NCI-H2171 treated with DMSO at 0.1 percent for 48 hours (cell line): ENCODE measurements at places on chromosomes 5 and 9.

DNA sequence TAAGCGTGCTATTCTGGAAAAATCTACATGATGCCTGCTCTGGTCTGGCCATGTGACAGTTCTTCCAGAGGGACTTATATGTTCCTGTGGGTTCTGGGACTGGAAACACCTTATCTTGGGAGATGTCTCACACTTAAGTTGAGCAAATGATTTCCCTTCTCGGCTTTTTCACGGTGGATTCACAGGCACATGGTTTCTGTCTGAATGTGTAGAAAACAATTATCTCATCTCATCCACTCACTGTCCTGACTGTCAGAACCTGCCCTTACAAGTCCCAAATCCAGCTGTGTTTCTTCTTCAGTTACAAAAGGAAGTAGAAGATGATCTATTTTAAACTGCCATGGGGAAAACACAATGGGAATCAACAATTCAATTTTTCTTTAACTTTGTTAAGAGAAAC lies 184.0 kb downstream of the SYK start:
- DNase-seq: peak; percentile 17

GRCh38 chr9:93318480-93318879 lies 133.0 kb upstream of the FAM120A start:
- DNase-seq: no peak

- no peak for DNase-seq
These were observed 493.2 kb upstream of the KLF4 start for GRCh38 chr9:107982745-107983144.

- no peak for DNase-seq
These were observed 50.2 kb upstream of the VDAC1 start for GRCh38 chr5:134055015-134055414.

GRCh38 chr5:134813827-134814226 lies 31.9 kb upstream of the C5orf24 start:
- DNase-seq: no peak

DNA sequence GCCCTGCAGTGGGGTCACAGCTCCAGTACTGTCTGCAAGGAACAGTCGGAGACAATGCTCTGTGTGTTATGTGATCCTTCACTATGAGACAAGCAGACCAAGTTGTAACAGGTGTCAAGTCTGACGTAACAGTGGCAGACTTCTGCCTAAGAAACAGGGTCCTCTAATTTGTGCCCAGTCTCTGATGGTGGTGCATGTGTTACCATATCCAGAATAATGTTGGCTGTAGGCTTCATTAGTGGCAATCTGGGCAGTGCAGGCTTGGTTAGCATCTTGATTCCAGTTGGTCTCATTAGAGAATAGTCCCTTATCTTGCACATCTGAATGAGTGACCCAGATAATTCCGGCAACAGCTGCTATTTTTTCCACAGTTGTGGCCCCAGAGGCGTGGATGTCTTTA lies 33.8 kb downstream of the ZNF131 start:
- DNase-seq: no peak

- DNase-seq: no peak
These were observed 4.5 kb upstream of the EGFL7 start for GRCh38 chr9:136657974-136658848.

DNA sequence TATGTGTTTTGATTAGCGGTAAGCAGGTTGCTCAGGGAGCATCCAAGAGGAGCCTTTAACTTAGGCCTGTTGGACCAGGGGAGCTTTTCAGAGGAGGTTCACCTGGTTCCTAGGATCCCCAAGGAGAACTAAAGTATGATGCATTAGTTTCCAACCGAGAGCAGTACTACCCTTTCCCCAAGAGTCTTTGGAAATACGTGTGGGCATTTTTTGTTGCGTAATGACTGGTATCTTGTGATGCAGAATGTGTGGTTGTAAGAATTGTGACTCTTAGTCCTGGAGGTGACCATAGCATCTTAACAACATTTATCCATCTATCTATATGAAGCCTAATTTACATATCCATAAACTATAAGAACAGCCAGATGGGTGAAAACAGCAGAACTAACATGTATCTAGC lies 11.0 kb downstream of the CFAP95 start:
- DNase-seq: no peak

- no peak for DNase-seq
These were observed 69.3 kb downstream of the SGCD start for GRCh38 chr5:156396063-156396829.

DNA sequence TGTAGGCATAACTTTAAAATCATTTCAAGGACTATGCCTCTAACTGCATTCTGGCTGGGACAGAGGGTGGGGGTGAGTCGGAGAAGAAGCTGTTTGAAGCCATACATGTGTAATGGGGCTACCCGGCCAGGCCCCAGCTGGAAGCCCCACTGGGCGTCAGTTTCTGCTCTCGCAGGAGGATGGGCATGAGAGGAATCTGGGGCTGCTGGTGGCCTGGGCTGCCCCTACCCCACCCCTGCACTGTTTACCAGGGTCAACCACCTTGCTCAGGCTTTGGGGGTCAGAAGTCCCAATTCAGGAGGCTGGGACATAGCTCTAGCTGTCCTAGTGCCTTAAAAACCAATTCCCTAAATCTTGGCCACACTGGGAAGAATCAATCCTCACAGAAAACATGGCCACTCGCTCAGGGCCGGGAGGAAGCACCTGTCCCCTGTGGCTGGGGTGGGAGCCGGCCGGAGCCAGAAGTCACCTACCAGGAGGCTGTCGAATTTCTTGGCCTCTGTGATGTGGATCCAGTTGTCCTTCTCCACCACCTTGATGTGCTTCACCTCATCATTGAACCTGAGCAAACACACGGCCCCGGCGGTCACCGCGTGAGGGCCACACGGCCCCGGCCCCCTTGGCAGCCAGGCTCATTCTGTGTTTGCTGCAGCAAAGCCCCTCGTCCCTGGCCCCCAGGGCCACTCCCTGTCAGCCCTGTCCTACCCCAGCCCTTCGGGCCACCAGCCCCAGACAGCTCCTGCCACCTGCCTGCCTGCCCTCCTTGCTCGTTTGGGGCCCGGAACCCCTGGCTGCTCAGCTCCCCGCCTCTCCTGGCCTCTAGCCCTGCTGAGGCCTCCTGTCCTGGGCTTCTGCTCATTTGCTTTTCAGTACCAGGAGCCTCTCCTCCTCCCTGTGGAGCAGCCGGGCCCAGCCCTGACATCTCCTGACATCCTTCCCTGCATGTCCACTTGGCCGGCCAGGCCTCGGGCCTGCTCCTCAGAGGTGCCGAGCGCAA lies 33.6 kb upstream of the SARDH start:
- no peak for DNase-seq

DNA sequence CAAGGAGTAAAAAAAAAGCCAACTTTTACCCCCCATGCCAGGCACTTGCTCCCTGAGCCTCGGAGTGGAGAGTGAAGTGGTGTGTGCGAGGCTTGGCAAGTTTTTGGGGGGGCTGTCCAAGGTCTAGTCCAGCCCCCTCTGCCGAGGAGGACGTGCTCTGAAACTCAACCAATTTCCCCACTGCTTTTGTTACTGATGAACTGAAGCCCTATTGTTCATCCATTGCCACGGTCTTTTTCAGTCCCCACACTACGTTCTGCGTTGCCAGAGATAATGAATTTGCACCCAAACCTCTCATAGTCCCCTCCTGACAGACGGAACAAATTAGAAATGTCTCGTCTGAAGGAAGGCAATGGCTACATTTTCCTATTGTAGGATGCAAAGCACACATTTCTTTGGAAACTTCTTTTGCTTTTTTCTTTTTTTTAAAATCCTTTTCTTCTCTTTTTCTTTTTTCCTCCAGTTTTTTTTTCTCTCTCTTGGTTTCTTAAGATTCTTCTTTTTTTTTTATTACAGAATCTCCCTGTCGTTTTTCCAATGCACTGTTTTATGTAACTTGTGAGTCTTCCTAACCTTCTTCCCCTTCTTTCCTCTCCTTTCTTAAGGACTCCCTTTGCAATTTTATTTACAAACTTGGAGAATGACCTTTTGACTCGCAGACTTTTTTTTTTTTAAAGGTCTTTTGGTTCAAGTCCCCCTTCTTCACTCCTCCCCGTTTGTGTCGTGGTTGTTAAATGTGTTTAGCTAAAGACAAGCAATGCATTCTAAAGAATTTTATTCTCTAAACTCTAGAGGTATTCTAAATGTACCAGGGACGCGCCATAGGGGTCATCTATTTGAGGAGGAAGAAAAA lies 209.5 kb downstream of the MEF2C start:
- no peak for DNase-seq

- DNase-seq: no peak
These were observed 87.8 kb upstream of the APC start for GRCh38 chr5:112649882-112650281.

- DNase-seq: no peak
These were observed 17.5 kb downstream of the LMX1B start for GRCh38 chr9:126631254-126631653.

DNA sequence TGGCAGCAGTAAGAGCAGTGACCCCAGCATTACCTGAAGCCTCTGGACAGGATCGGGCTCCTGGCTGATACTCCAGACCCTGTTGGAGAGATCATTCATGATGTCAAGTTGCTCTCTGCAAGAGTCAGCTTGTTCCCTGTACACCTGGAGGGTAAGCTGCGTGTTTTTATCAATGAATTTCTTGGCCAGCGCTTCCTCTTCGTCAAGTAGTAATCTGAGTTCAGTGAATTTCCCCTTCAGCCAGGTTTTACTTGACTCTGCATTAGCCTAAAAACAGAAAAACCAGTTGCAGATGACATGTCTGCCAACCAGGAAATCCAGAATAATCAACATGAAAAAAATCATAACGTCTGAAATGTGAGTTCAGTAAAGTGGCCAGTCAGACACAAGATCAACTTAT lies 19.1 kb downstream of the TRIM14 start:
- no peak for DNase-seq

- no peak for DNase-seq
These were observed 18.7 kb downstream of the PRUNE2 start for GRCh38 chr9:76887003-76887821.

- DNase-seq: no peak
These were observed 5.5 kb downstream of the SNAPC4 start for GRCh38 chr9:136394312-136395019.

DNA sequence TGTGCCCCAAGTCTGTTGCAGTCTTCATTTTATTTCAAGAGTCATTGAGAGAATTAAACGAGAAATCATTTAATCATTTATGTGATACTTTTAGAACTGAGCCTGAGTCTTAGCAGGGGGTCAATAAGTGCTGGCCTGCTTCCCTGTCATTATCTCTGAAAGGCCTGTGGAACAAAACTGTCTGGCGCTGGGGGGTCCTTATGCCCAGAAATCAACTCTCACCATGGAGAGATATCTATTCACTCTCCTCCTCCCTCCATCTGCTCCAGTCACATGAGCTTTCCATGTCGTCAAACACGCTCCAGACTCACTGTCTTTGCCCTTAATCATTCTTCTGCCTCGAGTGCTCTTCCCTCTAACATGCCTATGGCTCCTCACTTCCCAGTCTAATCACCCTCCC lies 136.8 kb downstream of the ESM1 start:
- DNase-seq: peak; percentile 67

DNA sequence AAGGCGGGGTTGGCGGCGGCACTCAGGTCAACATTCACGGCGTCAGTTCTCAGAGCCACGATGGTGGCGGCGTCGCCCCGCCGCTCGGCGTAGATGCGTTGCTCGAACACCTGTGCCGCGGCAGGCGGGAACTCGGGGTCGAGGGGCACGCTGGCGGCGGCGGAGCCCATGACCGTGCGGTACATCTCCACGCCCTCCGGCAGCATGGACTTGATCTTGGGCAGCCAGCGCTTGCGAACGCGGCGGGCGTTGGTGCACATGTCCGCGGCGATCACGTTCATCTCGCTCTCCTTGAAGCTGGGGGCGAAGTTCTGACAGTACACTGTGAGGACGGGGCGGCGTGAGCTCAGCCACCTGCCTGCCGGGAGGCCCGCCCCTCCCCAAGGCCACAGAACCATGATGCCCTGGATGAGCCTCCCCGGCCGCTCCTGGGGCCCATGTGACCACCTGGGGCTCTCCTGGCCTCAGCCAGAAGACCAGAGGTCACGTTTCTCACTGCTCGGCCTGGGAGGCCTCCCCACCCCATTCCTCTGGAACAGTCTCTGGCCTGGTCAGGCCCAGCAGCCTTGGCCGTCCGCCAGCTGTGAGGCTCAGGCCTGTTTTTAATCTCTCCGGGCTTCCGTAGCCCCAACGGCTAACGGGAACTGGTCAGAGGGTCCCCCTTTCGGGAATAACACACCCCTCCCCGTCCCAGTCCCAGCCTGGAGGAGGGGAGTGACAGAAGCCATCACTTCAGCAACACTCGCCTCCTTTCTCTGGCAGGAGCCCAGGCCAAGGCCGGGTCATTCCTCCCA lies 50.7 kb upstream of the UBAC1 start:
- DNase-seq: no peak

GRCh38 chr5:135135530-135136226 lies 101.7 kb upstream of the PITX1 start:
- DNase-seq: no peak

- peak; percentile 12 for DNase-seq
These were observed 61.8 kb upstream of the ARAP3 start for GRCh38 chr5:141743866-141744272.

DNA sequence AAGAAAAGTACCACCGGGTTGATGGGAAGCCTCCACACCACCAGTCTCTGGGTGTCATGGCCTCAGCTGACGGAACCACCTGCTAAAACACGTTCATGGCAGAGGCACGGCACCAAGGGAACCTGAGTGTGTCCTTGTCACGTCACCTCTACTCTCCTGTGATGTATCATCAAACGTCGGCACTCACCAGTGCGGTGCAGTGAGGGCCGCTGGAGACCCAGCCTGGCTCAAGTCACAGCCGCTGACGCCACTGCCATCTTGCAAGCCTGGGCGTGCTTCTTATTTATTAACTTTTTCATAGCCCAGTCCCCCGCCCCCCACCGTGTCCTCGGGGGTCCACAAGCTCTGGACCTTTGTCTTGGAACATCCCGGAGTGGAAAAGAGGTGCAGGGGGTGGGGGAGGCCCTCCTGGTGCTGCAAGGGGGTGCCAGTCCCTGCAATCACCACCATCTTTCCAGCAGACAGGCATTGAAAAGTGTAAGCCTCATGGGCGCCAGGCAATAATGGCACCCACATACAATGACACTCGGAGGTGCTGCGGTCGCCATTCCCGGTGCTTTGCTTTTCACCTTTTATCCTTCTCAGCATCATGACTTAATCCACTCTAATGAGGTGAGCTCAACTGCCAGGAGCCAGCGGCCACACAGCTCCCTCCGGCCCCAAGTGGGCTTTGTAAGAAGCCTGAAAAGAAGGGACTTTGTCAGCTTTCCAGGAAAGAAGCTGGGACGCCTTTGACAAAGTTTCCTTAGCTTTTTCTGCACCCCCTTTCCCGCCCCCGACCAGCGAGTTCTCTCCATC lies 202.3 kb upstream of the IRX1 start:
- DNase-seq: no peak

- DNase-seq: no peak
These were observed 51.8 kb downstream of the EHMT1 start for GRCh38 chr9:137670391-137671195.

DNA sequence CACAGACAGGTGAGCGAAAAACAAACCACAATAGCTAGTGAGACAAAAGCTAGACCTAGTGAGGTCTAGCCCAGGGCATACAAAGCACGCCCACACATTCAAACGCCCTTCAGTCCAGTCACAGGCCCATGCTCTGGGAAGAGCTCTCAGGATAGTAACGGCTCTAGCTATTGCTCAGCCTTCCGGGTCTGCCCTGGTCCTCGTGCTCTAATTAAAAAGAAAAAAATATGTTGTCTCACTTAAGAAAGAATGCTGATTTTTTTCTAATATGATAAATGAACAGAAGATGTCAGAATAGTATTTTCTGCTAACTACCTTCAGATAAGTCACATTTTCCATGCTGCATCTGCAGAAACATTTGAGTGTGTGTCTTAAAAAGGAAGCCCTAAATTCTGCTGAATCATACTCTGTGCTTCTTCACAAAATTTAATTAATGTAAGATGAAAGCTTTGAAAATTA lies 94.5 kb downstream of the PLPP1 start:
- no peak for DNase-seq

GRCh38 chr5:172167895-172168294 lies 20.1 kb downstream of the STK10 start:
- DNase-seq: no peak
